ENCODE measurements at places on chromosomes 11 and 22.

GRCh38 chr11:44834846-44835245, 108.1 kb downstream of the TSPAN18 start:
- no peak for DNase-seq

DNA sequence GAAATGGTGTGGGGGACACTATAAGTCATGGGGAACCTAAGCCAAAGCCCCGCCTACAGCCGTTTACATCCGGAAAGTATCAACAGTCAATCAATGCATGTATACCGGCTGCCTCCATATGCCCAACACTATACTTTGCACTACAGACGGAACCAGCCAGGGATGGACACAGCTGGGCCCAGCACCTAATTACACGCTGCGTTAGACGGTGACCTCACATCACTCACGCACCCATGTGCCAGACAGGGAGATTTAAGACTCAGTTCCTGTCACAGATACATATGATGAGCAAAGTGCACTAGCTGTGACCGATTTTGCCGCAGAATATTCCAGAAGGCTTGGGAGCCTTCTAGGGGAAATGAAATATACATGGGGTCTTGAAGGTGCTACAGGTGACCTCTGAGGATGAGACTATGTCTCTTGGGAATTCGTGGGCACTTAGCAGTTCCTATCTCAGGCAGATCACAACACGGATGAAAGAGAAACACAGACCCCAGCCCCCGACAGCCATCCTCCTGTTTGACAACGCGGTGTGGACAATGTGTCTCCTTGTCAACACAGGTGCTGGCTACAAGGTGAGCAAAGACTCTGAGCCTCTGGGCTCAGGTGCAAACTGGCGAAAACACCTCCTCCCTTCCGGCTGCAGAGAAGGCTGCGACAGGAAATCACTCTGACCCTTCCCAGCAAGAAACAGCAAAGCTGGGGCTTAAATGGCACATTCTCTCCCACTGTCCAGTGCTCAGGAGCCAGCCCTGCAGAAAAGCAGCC, 8.0 kb downstream of the AHNAK start:
- no peak for DNase-seq

GRCh38 chr11:108197351-108197750, 25.1 kb downstream of the NPAT start:
- DNase-seq: no peak

DNA sequence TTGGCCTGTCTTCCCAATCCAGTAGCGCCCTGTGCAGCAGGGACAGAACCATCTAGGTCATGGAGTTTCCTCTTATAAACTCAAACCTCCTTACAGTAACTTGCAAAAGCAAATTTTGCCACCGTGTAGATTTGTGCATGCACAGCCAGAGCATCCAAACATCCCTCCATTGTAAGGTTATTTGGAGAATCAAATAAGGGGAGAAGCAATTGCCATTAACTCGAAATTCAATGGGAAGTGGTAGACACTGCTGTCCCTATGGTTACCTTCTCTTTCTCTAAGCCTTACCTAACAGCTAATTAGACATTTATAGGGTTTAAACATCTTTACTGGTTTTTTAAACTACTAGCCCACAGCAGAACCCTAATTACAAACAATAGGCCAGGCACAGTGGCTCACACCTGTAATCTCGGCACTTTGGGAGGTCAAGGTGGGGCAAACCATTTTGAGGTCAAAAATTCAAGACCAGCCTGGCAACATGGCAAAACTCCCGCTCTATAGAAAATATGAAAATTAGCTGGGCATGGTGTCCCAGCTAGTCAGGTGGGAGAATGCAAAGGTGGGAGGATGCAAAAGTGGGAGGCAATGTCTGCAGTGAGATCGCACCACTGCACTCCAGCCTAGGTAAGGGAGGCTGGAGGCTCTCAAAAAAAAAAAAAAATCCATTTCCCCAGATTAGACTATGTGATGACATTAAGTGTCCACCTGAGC, 6.6 kb downstream of the HSPA8 start:
- DNase-seq: no peak

GRCh38 chr11:44506375-44507016, 59.0 kb upstream of the CD82 start:
- no peak for DNase-seq

DNA sequence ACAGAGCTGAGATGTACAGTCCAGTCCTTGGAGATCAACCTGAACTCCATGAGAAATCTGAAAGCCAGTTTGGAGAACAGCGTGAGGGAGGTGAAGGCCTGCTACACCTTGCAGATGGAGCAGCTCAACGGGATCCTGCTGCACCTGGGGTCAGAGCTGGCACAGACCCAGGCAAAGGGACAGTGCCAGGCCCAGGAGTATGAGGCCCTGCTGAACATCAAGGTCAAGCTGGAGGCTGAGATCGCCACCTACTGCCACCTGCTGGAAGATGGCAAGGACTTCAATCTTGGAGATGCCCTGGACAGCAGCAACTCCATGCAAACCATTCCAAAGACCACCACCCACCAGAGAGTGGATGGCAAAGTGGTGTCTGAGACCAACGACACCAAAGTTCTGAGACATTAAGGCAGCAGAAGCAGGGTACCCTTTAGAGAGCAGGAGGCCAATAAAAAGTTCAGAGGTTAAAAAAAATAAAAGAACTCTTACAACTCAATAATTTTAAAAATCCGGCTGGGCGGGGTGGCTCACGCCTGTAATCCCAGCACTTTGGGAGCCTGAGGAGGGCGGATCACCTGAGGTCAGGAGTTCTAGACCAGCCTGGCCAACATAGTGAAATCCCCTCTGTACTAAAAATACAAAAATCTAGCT, 69.9 kb upstream of the RTL6 start:
- DNase-seq: peak; percentile 57

DNA sequence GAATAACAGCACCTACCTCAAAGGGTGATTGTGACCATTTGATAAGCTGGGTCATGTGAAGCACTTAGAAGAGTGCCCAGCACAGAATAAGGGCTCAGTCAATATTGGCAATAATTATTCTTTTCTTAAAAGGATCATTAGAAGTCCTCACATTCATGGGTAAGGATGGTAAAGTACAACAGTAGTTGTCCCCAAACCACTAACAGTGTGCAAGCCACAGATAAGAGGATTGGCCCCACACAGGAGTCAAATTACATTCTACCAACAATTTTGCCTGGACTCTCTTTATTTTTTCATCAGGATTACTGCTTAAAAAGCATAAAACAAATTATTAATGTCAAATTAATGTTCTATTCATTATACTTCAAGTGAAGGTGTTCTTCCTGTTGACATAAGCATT, 271.5 kb upstream of the PDGFD start:
- DNase-seq: no peak

GRCh38 chr11:128802358-128802981, 64.6 kb downstream of the KCNJ1 start:
- peak; percentile 41 for DNase-seq

DNA sequence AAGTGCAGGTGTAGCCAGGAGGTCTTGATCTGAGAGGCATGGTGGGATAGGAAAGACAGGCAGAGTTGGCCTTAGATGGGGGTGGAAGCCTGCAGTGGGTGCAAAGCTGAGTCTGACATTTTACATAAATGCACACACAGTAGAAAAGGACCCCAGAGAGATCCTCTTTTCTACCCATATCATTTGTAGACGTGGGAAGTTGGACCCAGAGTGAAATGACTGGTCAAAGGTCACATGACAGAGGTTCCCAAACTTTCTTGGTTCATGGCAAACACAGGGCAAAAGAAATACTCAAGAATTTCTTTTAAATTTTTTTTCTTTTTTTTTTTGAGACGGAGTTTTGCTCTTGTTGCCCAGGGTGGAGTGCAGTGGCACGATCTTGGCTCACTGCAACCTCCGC, 6.2 kb upstream of the FOXRED2 start:
- DNase-seq: no peak

DNA sequence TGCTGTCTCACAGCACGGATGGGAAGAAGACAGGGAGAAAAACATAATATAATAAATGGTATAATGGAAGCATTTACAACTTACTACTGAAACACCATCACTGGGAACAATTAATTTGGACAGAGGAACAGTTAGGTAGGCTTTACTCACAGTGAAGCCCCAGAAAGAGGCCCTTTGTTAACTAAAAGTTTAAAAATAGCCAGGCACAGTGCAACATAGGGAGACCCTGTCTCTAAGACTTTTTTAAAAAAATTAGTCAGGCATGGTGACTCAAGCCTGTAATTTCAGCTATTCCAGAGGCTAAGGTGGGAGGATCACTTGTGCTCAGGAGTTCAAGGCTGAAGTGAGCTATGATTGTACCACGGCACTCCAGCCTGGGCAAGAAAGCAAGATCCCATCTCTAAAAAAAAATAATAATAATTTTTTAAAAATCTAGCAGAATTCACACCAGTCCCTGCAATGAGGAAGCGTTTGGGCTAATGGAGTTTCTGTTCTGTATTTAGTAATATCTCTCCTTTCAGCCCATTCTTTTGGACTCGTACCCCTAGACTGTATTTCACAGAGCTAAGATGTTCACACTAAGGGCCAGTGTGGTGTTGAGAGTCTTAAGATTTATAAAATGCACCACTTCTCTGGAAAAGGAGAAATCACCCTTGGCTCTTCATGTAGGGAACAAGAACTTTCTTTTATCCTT, 275.5 kb downstream of the SOX6 start:
- no peak for DNase-seq

GRCh38 chr11:27621405-27622161, 78.7 kb downstream of the BDNF start:
- DNase-seq: peak; percentile 51

DNA sequence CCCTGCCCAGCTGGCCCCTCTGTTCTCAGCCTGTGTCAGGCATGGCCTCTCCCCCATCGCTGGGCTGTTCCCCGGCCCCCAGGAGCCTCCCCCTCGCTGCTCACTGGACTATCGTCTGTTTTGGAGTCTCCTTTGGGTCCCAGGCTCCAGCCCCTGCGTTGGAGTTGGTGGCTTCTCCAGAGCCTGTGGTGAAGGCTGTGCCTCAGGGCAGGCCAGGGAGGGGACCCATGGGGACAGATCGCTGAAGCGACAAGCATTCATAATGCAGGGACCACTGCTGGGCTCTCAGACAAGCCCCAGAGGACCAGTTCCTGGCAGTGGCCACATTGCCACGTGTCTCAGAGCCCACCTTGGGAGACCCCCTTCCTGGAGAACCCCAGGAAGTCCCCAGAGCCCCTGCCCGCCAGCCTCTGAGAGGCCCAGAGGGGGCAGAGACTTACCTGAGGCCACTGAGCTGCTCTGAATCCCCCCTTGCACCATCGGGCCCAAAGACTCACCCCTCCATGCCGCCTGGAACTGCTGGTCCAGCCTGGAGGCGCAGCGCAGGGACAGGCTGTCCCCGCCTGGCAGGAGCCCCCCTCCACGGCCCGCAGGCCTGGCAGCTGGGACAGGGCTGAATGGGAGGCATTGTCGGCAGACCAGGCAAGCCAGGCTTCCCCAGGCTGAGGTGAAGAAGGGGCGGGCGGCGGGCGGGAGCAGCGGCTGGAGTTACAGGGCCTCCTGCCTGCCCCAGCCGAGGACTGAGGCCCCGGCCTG, at the start of gene CHADL:
Gene CHADL, minus strand, starts transcription at position 555 of the 756 bp plus-strand sequence. Its CDS starts 50 bp downstream, at position 505.
- DNase-seq: no peak

DNA sequence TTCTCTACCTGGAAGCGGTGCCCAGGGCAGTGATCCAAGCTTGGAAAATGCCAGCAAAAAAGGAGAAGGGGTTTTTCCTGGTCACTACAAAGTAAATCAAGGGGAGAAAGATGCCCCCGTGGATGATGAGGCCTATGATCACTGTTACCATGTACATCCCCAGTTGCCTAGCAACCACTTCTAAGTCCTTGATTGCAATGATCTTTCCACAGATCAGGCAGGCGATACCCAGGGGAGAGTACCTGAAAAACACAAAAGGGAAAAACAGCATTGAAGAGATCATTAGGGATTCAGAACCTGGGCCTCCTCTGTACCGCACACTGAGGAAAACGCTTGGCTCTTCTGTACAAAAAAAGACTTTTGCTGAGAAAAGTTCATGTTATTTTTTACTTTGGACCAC, 127.1 kb downstream of the SLC1A2 start:
- no peak for DNase-seq

- DNase-seq: no peak
These were observed 12.3 kb downstream of the SLC16A8 start for GRCh38 chr22:38071421-38072321.

Data from cardiac fibroblast (primary cell).